ENCODE measurements at places on chromosomes 3 and 15.

- no peak for DNase-seq
These were observed 1023.4 kb upstream of the CFAP20DC start for GRCh38 chr3:60073228-60073627.

- DNase-seq, result no peak
These were observed 11.1 kb downstream of the ISLR start for GRCh38 chr15:74184582-74185091.

DNA sequence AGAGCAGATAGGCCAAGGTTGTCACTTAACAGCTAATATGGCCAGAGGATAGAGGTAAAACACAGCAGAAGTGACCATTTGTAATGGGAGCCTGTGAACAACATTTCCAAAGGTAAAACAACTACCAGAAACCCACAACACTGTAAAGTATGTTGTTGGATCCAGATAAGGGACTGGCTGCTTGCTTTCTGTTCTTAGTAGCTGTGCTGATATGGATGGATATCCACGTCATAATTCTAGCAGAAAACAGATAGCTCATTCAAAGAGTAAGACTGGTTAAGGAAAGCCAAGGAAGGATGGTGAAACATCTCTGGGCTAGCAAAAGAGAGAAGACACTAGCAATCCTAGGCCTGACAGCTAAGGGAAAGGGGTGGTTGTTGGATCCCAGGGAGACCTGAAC, 36.9 kb upstream of the SPRED1 start:
- DNase-seq, result no peak

DNA sequence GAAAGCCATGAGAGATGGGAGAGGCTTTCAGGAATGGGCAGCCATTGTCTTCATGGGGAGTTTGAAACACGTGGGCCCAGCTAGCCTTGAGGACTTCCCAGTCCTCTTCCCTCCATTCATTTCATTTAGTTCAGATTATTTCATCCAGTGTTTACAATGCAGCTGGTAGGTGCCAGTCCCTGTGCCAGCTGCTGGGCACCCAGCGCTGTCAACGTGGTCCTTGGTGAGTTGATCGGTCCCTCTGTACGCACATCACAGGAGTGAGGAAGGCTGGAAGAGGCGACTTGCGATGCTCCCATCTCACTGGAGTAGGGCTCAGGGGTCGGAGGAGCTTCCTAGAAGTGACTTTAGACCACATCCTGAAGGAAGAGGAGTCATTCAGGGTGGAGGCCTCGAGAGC, 206.4 kb upstream of the BHLHE40 start:
- no peak for DNase-seq

GRCh38 chr3:123018683-123019082, 8.9 kb downstream of the SEMA5B start:
- no peak for DNase-seq

DNA sequence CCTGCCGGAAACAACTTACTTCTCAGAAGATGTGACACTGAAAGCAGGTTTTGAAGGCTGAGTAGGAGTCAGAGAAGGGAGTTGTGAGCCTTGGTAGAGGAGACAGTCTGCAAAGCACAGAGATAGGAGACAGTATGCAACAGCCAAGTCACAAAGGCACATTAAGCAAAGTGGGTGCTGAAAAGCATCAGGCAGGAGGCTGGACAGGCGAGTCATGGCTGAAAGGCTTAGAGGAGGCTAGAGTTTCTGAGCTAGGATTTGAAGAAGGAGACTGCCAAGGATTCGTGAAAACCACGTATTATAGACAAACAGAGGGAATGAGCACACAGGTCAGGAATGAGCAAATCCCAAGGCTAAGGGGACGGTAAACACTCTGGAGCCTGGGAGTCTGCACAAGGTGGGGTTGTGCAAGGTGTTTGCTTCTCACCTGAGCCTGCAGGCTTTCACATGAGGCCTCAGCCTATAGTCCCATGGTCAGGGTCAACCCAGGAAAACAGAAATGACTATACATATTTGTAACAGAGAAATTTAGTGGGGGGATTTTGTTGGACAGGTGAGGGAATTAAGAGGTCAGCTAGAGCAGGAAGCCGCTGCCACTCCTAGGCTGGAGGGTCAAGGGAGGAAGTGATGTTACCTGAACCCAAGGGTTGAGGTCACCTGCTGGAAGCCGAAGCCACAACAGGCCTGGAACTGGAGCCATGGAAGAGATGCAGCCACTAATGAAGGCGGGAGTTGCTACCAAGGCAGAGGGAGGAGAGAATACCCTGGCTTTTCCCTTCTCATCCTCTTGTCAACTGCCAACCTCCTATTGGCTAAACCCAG, 23.1 kb upstream of the TRIM71 start:
- no peak for DNase-seq

GRCh38 chr15:74035121-74036017, 40.9 kb downstream of the PML start:
- no peak for DNase-seq

GRCh38 chr3:194508491-194509453, 22.0 kb upstream of the ATP13A3 start:
- DNase-seq, result no peak
